ENCODE measurements at places on chromosomes 7 and 10. TPM values are rescaled to one million over a fixed set of nuclear protein-coding genes. Genes with fewer than 3 reads are reported as not detected.

Gene KCNH2
- 0.82 TPM for polyA plus RNA-seq

Gene LRRC18
- polyA plus RNA-seq, result 2.4 TPM

Gene TLX1
- polyA plus RNA-seq, result not detected

Gene ITGA8
- polyA plus RNA-seq, result 4.7 TPM

Gene C10orf53
- not detected for polyA plus RNA-seq

Gene WNT2
- polyA plus RNA-seq, result 9.9 TPM

DNA sequence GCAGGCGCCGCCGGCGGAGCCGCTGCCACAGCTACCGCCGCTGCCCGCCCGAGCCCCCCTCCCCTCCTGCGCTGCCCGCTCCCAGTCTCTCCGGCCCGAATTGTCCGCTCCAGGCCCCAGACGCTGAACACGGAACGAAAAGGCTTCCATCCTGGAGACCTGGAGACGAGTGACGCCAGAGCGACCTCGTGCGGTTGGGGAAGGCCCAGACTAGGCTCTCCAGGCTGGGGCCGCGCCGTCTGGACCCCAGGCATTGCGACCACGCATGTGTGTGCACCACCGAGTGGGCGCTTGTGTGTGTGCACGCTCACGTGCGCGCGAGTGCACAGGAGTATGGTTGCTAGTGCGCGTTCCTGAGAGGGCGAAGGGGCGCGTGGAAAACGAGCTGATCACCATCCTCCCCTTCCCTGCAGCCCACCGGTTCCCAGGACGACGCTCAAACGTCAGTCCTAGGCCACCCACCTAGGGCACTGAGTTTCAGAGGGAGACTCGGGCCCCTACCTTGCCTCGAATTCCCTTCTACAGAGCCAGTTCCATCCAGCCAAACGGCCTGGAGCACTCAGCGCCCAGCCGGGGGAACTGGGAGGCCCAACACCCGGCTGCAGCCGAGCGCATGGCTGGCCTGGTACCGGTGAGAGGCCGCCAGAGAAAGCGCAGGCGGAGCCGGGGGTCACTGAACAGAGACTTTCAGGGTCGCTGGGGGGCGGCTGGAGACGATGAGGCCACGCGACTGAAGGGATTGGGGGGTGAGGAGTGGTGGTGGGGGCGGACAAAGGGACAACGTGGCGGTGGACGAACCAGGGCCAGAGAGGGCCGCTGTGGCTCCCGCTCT lies 11.6 kb downstream of the LBX1 start:
- peak; percentile 75 for DNase-seq

GRCh38 chr7:132785870-132786269 lies 209.6 kb upstream of the PLXNA4 start:
- no peak for DNase-seq

GRCh38 chr10:80484243-80484642 lies 30.1 kb downstream of the TSPAN14 start:
- no peak for DNase-seq

- DNase-seq, result no peak
These were observed 155.2 kb upstream of the BMPER start for GRCh38 chr7:33750177-33750576.

DNA sequence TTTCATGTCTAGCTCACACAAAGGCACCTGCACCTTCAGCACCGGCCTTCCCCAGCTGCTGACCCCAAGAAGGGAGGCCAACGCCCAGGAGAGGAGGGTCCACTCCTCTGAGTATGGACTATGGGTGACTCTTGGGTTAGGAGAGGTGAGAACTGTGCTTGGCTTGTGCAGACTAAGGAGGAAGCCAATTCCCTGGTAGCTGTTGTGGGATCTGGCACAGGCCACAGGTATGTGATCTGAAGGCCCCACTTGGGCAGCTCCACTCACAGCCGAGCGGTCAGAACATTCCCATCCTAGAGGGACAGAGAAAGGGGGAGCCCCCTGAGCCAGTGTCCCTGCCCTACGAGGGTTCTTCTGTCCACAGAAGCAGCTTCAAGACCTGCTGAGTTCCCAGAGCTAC lies 52.8 kb upstream of the FIGNL1 start:
- DNase-seq, result no peak

DNA sequence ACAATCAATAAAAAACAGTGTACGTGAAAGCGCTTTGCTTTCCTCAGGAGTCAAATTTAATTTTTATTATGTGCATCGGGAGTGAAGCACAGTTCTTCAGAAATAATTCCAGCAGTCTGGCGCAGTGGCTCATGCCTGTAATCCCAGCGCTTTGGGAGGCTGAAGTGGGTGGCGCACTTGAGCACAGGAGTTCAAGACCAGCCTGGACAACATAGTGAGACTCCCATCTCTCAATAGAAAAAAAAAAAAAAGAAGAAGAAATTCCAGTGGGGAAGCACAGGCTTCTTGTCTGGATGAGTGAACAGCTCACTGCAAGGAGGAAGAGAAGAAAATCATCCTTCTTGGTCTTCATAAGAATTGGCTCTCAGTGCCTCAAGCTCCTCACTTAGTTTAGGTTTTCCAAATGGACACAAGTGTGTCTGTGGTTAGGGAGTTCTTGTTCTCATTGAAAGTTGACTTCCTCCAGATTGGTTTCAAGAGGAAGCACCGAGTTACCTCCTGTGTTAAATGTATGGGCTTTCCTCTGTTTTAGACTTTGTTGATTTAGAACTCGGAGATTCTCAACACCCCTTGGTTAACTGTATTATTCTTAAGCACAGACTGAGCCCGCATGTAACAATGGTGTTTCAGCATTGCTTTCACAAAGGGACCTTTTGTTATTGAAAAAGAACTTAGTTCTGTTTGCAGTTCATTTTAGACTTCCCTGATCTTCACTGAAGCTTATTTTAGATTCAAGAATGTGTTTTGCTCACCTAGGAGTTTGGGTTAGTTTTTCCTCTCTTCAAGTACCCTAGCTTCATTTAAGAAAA lies 28.0 kb downstream of the LMTK2 start:
- no peak for DNase-seq

- DNase-seq, result no peak
These were observed 65.3 kb downstream of the HOXA1 start for GRCh38 chr7:27030393-27031050.

- DNase-seq, result no peak
These were observed 29.5 kb upstream of the ARHGAP22 start for GRCh38 chr10:48634198-48634983.

DNA sequence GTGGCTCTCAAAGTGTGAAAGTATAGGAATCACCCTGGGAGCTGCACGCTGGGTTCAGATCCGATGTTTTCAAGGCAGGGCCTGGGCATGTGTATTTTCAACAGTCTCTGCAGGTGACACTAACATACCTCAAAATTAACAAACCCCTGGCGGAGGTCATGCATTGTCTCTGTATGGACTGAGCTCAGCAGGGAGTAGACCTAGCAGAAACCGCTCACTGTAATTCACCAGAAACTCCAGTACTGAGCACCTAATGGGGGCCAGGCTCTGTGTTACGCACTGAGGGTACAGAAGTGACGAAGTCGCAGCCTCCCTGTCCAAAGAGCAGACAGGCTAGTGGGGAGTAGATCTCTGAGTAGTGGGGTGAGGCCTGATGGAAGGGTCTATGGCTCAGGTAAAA lies 5.6 kb downstream of the STRA8 start:
- no peak for DNase-seq

DNA sequence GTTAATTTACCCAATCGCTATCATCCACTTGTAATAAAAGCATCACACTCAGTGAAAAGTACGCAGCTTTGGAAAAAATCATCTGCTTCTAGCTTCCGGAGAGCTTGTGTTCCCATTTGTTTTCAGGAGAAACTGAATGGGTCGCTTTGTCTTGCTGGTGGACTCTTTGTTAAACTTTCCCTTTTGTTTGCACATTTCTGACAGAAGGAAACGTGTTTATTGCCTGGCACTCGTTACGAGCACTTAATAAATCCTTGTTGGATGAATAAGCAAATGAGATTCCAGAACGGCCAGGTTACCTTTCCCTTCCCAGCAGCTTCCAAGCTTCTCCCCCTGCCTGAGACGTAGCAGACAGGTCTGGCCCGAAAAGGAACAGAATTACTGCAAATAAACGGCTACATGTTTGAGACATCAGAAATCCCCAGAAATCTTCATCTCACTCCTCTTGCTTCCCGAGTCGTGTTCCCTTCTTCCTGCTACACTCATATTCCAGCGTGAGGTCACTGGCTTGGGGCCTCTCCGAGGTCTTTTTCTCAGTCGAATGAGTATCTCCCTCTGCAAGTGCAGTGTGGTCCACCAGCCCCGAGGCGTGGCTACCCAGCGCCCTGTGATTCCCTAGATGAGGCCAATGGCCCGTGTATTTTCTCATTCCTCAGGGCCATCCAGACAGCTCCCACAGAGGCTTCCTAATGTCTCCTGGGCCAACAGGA lies 167.2 kb downstream of the FRMD4A start:
- peak; percentile 30 for DNase-seq

- DNase-seq, result no peak
These were observed 573 bp upstream of the POT1 start for GRCh38 chr7:124930173-124930623.

- DNase-seq, result no peak
These were observed 33.0 kb downstream of the WDR37 start for GRCh38 chr10:1089017-1089689.

Data from lung (tissue), 17 donors.